ENCODE measurements at places on chromosomes 3 and 15.

DNA sequence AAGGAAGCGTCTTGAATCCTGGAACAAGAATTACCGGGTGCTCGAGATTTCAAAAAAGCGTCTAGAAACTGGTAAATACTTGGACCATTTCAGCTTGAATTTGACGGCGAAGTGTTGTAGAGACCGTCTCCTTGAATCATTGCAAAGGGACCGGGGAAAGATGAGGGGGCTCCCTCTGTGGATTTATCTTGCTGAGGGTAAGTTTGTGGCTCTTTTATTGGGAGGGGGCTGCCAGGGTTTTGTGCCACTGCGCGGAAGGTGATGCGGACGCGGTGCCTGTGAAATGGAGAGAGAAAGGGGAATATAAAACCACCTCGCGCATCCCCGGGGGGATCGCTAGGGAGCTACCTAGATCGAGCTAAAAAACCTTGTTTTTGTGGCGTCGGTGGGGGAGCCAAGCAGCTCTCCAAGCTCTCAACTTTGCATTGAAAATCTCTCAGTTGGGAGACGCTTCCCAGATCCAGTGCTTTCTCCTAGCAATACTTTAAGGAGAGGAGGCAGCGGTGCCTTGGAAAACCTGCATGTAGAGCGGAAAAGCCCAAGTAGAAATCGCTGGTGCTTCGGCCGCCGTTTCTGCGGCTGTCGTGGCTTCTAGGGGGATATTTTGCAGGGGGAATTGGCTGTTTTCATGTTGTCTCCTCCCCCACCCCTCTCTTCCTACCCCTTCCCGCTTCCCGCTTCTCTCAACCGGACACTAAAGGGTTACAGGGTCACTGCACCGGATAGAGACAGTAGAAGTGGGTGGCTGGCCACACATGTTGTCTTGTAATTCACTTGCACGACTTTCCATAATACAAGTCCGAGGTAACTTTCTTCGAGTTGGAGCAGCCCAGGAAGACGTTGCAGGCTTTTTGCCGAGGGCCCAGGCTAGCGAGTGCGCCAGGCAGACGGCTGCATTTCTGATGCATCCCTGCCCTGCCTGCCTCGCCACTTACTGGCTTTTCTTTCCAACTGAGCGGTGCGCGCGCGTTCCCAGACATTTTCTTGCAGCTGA is 187.6 kb downstream of the NLGN1 start:
- no peak for DNase-seq

DNA sequence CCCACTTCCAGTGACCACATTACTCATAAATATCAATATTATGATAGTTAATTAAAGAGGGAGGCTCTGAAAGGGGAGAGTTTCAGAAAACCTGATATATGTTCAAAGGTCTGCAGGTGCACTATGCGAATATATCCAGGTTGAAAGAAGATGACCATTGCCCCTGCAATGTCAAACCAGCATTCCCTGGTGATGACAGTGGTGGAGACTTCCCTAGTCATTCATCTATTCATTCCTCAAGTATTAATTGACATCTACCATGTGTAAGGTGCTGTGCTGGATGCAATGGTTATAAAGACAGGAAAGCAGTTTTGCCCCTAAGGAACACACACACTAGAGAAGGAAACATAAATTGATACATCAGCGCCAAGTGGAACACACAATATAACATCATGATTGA is 588.3 kb upstream of the KCNMB2 start:
- DNase-seq: no peak

GRCh38 chr3:132317229-132317948 is at the start of gene ACP3:
TSS of gene ACP3 (plus strand) at chr3:132317407. CDS start at chr3:132317457, 50 bp downstream.
- no peak for DNase-seq

GRCh38 chr15:42083605-42083908 is 10.8 kb downstream of the PLA2G4D start:
- DNase-seq: no peak

DNA sequence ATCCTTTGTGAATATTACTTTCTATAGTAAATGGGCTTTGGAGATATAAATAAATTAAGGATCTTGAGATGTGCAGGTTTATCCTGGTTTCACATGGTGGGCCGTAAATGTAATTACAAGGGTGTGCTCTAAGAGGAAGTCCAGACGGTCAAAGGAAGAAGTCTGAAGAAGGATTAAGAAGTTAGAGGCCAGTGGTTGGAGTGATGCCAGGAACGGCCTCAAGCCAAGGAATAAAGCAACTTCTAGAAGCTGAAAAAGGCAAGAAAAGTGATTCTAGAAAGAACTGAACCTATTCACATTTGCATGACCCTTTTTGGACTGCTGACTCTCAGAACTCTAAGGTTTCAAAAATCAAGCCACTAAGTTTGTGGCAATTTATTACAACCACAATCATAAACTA is 981.3 kb upstream of the ALCAM start:
- no peak for DNase-seq

DNA sequence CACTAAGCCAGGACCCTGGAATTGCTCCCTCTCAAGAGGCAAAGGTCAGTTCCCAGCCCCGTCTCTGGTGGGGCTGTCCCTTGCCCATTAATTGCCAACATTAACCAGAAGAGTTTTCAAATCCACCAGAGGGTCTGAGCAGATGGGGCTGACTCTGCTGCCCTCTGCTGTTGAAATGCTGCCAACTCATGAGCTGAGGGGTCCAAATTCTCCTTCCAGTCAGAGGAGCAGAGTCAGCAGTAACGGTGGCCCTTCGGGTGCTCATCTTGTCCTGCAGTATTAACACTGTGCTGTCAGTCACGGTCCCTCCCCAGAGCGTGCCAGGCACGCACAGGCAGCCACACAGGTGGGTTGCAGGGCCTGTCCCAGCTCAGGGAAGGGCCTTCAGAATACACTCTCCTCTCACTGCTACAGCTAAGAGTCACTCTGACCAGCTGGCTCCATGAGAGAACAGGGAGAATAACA is 10.7 kb upstream of the SPTBN5 start:
- DNase-seq: peak; percentile 46

DNA sequence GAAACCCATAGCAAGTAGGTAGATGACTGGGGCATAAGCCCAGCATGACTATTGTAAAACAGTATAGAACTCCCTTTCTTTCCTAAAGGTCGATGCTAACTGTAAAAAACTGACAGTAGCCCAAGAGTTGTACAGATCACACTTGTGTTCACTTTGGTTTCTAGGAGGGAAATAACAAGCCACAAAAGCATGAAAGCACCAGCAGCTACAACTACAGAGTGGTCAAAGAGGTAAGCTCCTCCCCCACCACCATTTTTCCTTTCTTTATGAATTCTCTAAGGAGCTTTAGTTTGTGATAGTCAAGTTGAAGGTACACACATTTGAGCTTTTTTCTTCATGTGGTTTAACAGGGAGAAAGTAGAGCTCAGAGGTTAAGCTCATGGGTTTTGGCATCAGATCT is 191.0 kb downstream of the ITPR1 start:
- DNase-seq: no peak

DNA sequence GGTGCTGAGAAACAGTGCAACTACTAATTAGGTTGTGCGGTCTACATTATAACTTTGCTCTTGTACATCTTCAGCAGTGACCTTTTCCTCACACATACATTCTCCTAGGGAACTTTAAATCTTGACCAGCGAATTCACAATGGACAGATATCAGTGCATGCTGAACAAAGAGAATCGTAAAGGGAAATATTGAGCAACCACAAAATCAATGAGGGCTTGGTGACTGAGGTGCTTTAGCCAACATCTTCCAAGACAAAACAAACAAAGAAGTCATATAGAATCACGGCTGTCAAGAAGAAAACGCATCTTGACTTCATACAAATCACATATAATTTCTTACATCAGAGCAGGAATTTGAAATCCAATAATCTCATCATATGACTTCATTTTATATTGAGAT is 1022.0 kb downstream of the ROBO1 start:
- DNase-seq: no peak

DNA sequence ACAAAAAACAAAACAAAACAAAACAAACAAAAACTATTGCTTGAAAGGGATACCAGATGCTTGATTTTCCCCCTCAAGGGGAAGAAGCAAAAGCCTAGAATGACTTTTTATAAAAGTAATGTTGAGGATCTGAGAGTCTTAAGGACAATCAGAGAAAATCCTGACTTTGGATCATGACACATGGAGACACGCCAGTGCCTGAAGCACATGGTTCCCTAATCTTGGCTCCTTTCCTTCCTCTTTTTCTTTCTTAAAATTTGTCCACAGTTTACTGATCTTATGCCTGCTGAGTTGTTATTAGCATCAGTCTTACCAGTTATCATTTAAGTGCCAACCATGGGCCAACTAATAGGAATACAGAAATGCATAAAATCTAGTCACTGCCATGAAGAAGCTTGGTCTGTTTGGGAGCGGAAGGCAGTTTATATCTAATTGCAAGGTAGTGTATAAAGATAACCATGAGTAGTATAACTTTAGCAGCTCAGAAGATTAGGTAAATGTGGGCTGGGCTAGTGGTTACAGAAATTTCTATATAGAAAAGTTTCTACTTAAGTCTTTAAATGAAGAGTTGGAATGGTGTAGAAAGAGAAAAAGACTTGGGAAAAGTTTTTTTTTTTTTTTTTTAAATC is 6.9 kb downstream of the GLCE start:
- no peak for DNase-seq

- DNase-seq: no peak
These were observed 33.0 kb upstream of the KLF13 start for GRCh38 chr15:31293655-31294054.

- DNase-seq: no peak
These were observed 3.0 kb downstream of the NAALADL2 start for GRCh38 chr3:174862101-174862500.

- DNase-seq: no peak
These were observed 52.8 kb downstream of the ITGA11 start for GRCh38 chr15:68379058-68379758.

- no peak for DNase-seq
These were observed 10.3 kb downstream of the ATG7 start for GRCh38 chr3:11282250-11283138.

- no peak for DNase-seq
These were observed 33.5 kb downstream of the SUCLG2 start for GRCh38 chr3:67620869-67621268.

- no peak for DNase-seq
These were observed 3.0 kb upstream of the GPR87 start for GRCh38 chr3:151319628-151320027.

DNA sequence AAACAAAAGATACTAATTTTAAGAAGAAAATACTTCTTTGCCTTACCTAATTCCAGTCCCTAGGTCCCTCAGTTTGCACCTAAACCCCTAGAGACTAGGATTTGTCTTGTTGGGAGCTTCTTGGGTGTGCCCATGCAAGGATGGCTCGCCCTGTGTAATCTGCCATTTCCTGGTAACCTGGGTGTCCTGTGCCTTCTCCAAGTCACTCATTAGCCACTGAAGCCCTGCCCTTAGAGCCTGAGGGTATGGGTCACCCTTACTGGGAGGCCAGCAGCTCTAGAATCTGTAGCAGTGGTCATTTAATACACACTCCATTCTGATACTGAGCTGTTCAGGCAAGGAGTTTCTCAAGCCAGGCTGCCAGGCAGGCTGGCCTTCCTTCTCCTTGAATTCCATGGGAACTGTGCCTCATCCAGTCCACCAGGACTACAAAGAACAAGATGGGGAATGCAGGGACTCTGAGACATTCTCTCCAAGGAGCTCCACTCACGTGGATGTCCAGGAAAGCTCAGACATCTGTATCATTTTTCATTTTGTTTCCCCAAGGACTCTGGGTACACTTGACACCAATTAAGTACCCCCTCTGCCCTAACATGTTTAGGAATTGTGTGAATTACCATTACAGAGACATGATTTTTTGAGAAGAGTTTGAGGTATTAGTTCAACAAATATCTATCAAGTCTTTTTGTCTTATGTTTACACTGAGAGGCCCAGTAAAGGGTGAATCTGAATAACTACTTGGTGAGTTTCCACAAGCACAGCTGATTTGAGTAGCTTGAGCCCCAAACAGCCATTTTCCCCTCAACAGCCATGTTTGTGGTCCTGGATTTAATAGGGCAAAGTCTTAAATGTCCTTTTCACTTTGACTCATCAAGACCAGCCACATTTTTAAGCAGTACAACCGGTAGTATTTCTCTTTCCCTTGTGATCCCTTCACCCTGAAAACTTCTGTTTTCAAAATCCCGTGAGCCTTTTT is 52.6 kb downstream of the ARNT2 start:
- DNase-seq: no peak

DNA sequence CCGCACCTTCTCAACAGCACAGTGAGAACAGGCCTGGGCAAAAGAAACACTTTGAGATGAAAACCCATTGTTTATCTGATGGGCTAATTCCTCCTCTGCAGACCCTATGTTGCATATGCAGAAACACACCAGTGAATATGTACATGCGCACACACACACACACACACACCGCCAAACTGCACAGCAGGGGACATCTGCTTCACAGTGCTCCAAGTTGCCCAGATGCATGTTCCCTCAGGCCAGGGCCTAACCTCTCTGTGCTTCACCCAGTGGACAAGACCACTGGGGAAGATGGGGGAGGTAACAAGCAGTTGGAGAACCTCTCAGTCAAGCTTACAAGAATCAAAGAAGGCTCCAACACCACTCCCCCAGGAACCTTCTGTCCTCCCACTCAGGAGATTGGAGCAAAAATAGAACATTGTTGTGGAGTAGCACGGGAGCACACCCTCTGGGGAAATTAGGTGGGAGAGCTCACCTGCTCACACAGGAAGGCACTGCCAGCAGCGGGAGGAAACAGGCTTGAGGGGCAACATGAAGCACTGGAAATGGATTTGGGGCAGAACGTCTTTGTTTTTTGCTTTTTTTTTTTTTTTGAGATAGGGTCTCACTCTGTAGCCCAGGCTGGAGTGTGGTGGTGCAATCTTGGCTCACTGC is 13.0 kb downstream of the HCN4 start:
- no peak for DNase-seq

DNA sequence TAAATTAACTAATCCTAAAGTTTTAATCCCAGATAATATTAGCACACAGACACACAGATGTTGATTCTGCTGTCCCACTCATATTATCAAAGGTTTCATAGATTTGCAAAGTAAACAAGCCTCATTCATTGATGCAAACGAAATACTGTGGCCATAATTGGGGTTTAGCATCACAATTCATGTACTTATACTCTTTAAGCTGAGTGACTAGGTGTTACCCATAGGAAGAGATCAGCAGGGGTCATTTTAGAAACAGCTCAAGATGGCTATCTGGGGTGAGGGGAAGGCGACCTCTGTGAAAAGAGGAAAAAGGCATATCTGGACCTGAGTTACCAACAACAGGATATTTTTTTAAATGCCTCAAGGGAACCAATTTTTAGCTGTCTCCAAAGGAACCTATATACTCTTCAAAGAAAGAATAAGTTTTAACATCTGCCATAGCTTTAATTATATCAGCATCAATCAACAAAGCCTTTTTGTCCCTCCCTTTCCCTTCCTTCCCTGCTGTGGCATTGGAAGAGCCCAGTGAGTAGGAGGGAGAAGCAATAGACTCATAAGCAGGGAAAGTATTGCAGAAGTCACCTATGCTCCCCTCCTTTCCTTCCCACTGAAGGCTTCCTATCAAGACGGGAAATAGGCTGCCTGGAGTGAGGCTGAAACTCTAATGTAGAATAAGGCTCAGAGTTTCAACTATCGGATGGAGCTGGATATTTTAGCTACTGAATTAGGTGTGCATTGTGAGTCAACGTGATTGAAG is 553.4 kb downstream of the ZIC1 start:
- no peak for DNase-seq
